ENCODE measurements at places on chromosomes 3 and 15.

- DNase-seq: no peak
Measured at GRCh38 chr15:66053991-66054390, 184.7 kb downstream of the RAB11A start.

DNA sequence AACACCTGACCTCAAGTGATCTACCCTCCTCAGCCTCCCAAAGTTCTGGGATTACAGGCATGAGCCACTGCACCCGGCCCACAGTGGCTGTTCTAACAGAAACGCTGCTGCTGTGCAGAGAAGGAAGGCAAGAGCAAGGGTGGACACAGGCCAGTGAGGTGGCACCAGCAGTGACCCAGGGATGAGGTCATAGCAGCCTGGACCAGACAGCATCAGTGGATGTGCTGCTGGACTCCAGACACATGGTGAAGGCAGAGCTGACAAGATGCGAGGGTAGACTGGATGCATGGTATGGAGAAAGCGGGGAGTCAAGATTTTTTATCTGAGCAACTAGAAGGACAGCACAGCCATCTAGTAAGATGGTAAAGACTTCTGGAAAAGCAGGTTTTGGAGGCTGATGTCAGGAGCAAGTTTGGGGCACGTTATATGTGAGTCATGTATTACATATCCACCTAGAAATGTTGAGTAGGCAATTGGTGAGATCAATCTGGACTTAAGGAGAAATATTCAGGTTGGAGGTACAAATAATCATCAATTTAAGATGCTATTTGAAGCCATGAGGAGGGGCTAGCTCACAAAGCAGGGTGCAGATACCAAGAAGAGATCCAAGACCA lies 22.1 kb upstream of the TJP1 start:
- DNase-seq: no peak

GRCh38 chr15:26259581-26259980 lies 396.5 kb upstream of the ATP10A start:
- no peak for DNase-seq

GRCh38 chr15:32733281-32733680 lies 15.5 kb downstream of the GREM1 start:
- DNase-seq: no peak

GRCh38 chr3:108970561-108970960 lies 16.9 kb upstream of the GUCA1C start:
- no peak for DNase-seq
